CD4-positive, alpha-beta T cell treated with Interleukin-12 subunit alpha and Interleukin-12 subunit beta, for 1 hour (primary cell): ENCODE measurements at places on chromosomes 7 and 10.

DNA sequence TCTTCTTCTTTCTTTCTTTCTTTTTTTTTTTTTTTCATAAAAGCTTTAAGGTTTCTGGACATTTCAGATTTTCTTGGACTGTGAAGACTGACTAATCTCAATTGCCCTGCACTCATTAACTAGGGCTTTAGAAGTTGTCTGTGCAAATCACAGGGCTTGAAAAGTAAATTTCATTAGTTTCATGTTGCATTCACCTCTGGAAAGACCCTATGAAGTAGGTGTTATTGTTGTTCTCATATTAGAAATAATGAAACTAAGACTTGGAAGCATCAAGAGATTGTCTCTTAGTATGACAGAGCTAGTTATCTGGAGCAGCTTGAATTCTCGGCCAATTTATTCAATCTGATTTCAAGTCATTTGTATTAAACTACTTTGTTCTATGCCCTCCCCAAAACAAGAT, 28.2 kb upstream of the SEMA3D start:
- no peak for DNase-seq

GRCh38 chr7:32047075-32047474, 23.1 kb downstream of the PDE1C start:
- no peak for DNase-seq

- DNase-seq: no peak
Observed at GRCh38 chr10:14327527-14327926, 3.2 kb downstream of the FRMD4A start.

- no peak for DNase-seq
Observed at GRCh38 chr10:73969224-73969841, 28.6 kb upstream of the VCL start.

- no peak for DNase-seq
Observed at GRCh38 chr10:122468926-122469781, 7.8 kb downstream of the HTRA1 start.

DNA sequence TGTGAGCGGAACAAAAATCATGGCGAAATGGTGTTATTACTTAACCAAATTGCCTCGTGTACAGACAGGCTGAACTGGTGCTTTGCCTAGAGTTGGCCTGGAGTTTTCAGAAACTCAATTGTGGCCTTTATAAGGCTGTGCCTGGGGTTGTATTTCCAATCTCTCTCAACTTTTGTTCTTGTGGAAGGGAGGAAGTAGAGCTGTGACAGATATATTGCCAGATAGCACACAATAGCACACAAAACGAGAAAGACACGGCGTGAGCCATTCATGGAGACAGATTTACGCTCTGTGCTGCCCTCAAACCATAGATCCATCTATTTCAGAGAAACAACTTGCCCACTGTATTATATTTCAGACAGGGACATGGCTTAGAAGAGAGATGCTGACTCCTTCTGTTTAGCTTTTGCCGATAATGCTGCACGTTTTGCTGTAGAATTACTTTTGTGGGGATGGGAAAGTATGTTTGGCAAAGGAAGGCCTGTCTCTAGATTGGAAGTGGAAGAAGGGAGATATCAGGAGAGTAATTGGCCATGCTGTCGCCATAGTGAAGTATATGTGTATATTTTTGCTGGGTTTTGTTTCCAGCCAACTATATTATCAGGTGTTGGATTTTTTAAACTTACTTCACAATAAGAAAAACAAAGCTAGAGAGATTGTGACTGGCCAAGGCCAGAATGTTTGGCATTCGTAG, 80.4 kb downstream of the AUTS2 start:
- DNase-seq: no peak

- no peak for DNase-seq
Observed at GRCh38 chr10:124354411-124355382, 64.0 kb downstream of the OAT start.

GRCh38 chr10:84329196-84329611, 815 bp downstream of the CCSER2 start:
- peak; percentile 64 for DNase-seq

GRCh38 chr10:116697816-116698215, 44.5 kb downstream of the HSPA12A start:
- no peak for DNase-seq

GRCh38 chr10:79356104-79356503, 8.8 kb downstream of the PPIF start:
- DNase-seq: no peak

DNA sequence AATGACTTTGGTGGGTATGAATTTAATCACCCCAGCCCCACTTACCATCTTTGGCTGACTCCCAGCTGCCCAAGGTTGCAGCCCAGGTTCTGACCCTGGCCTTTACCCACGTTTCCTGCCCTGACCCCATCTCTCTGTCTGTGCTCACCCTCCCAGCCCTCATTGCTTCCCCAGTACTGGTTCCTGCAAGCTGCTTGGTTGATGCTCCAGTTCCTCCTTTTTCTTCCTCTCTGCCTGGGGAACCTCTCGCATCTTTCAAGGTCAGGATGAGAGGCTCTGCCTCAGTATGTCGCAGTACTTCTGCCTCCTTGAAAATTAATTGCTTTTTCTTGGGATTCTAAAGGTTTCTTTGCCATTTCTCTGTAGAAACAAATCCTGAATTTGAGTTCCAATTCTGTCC, 263.8 kb upstream of the ZNF32 start:
- DNase-seq: no peak

DNA sequence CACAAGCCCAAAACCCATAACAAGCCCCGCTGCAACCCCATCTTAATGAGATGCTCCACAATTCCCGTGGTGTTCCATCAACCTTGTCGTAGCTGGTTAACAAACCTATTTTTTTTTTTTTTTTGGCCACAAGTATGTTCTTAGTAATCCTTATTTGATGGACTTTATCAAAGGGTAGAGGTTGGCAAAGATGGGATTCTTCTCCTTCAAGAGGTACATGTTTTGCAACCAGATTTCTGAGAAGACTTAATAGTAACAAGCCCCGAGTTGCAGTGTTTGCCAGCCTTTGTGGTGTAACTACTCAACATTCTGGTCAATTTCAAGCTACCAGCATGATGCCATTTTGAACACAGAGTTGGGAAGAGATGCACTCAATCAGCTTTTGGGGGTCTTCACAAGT, 181.7 kb downstream of the NRP1 start:
- DNase-seq: no peak

GRCh38 chr7:85464042-85464651, 277.3 kb upstream of the SEMA3D start:
- DNase-seq: no peak

- no peak for DNase-seq
Observed at GRCh38 chr10:44466236-44466635, 81.3 kb upstream of the CXCL12 start.

- DNase-seq: no peak
Observed at GRCh38 chr10:68831961-68832455, 4.7 kb downstream of the STOX1 start.

GRCh38 chr10:4638099-4638498, 187.9 kb upstream of the AKR1E2 start:
- DNase-seq: no peak

DNA sequence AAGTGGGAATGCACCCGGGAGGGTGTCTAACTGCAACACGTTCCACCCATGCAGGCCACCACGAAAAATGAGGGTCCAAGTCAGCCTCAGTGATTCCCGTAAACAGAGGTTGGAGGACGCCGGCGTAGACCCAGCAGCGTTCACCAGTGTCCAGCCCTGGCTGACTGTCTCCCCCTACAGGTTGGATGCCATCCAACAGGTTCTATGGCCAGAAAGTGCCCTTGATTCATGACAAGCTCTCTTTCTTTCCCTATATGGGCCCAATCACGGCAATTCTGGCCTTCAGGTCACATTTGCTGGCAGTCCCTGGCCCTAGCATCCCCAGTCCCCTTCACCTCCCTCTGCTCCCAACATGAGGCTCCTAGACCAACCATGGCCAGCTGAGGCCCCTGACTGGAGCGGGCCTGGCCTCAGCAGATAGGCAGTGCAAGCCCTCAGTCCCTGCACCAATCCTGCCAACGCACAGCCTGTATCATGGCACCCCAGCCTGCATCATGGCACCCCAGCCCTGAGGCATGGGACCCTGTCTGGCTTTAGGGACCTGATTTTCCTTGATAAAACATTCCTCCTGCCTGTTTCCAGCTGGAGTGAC, 227.4 kb downstream of the GRID1 start:
- no peak for DNase-seq

- no peak for DNase-seq
Observed at GRCh38 chr10:94493463-94493862, 52.1 kb upstream of the HELLS start.

DNA sequence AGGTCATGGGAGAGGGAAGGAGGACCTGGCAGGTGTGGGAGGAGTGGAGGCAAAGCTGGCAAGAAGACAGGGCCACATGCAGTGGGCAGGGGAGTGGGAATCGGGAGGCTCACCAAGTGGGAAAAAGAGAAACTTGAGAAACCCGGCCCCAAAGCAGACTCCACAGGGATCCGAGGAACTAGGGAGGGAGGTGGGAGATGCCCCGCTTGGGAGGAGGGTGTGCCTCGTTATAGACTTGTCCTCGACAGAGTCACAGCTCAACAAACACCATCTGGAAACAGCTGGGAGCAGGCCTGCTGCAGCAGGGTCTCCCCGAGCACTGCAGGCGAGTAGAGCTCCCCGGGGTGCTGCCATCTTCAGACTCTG, 54.8 kb downstream of the MKI67 start:
- no peak for DNase-seq

GRCh38 chr10:69391158-69391557, 25.6 kb downstream of the TACR2 start:
- no peak for DNase-seq

DNA sequence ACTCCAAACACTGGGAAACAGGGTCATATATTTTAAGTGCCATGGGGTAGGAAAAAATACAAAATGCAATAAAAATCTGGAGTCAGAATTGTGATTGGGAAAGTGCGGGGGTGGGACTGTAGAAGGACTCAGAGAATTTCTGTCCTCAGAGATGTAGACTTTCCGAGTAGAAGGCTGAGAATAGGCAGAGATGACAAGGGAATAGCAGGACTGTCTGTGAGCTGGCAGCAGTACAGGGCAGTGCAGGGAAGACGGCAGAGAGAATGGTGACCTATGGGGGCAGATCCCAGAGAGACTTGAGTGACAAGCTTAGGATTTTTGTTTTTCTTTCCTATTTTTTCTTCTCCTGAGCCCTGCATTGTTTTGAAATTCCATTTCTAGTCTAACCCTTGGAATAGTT, 127.6 kb downstream of the SLC16A9 start:
- DNase-seq: no peak

DNA sequence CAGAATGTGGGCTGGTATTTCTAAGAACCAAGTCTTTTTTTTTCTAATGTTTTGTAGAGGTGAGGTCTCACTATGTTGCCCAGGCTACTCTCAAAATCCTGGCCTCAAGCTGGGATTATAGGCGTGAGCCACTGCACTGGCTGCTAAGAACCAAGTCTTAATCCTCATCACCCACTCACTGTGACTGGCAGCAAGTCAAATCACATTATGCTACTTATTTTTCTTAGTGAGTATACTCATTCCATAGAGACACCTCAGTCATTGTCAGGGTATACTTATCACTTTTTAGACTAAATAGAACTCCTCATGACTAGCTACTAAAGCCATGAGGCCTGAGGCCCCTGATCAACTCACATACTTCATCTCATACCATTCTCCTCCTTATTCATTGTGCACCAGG, 116.1 kb downstream of the STRA8 start:
- DNase-seq: no peak

GRCh38 chr7:11760372-11760771, 71.6 kb downstream of the THSD7A start:
- no peak for DNase-seq

- no peak for DNase-seq
Observed at GRCh38 chr7:101186844-101187428, 6.8 kb upstream of the NAT16 start.

GRCh38 chr7:44794331-44794730, 2.1 kb upstream of the PPIA start:
- DNase-seq: no peak

GRCh38 chr7:50713123-50713965, 69.4 kb downstream of the GRB10 start:
- no peak for DNase-seq

- no peak for DNase-seq
Observed at GRCh38 chr7:46007194-46007593, 86.1 kb upstream of the IGFBP3 start.

DNA sequence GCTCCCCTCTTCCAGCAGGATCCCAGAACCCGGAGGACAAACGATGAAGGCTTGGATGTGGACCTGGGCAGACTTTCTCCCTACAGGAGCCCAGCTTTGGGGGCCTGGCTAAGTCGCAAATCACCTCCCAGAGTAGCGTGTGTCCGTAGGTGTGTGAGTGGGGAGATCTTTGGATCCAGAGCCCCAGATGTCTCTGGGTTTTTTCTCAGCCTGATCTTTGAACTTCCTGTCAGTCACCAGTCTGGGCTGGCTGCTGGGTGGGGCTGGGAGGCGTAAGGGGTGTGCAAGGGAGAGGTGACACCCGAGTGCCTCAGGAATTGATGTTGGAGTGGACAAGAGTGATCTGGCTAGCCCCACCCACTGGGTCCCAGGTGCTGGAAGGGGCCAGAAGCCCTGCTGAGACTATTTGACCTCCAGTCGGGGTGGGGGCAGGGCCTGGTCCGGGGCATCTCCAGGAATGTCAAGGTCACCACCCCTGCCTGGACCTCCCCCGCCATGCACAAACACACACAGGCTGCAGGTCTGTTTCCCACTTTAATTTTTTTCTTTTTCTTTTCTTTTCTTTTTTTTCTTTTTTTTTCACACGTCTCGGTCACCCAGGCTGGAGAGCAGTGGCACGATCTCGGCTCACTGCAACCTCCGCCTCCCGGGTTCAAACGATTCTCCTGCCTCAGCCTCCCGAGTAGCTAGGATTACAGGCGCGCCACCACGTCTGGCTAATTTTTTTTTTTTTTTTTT, at the start of gene MOGAT3:
MOGAT3 (minus strand) TSS at position 175 of the 738 bp plus-strand sequence. CDS start 182 bp downstream, outside the sequence.
- DNase-seq: no peak

DNA sequence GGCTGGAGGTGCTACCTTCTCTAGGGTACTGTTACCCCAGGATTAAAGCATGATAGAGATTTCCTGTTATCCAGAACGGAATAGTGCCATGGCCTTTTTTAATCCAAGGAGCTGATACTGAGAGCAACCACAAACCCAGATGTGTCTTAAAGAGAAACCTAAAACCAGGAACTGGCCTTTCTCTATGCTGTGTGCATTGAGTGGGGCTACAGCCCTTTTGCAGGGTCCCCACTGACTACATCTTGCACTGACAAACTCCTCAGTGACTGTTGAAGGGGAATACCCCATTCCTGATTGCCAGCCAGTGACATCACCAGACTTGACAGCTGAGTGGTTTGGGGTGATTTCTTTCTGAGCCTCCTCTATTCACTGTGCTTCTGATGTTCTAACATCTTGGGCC, 81.9 kb upstream of the CAPZA2 start:
- no peak for DNase-seq

- no peak for DNase-seq
Observed at GRCh38 chr7:101947899-101948298, 130.5 kb downstream of the CUX1 start.

DNA sequence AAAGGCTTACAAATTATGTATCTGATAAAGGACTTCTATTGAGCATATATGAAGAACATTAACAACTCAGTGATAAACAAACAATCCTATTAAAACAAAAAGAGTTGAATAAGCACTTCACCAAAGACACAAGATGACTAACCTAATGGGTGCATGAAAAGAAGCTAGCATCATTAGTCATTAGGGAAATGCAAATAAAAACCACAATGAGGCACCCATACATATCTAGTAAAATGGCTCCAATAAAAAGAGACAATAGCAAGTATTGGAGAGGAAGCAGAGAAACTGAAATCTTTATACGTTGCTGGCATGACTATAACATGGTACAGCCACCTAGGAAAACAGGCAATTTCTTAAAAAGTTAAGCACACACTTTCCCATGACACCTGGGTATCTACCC, 77.6 kb upstream of the ZMIZ1 start:
- DNase-seq: no peak
